ENCODE measurements at places on chromosomes 12 and 14. TPM values are rescaled to one million over a fixed set of nuclear protein-coding genes. Genes with fewer than 3 reads are reported as not detected.

Gene FGF6
- not detected for total RNA-seq

Gene PKP2
- 10.4 TPM for total RNA-seq

Gene AKAP3
- 2.4 TPM for total RNA-seq

- DNase-seq: peak; percentile 37
- H3K27ac ChIP-seq: no peak overlapping the region
- no peaks in the 10 kb centered on the region for H3K4me1 ChIP-seq
- no peaks in the 10 kb centered on the region for H3K36me3 ChIP-seq
- H3K4me3 ChIP-seq: no peak overlapping the region
These were observed 86.3 kb downstream of the VWF start for GRCh38 chr12:6038160-6038559.

DNA sequence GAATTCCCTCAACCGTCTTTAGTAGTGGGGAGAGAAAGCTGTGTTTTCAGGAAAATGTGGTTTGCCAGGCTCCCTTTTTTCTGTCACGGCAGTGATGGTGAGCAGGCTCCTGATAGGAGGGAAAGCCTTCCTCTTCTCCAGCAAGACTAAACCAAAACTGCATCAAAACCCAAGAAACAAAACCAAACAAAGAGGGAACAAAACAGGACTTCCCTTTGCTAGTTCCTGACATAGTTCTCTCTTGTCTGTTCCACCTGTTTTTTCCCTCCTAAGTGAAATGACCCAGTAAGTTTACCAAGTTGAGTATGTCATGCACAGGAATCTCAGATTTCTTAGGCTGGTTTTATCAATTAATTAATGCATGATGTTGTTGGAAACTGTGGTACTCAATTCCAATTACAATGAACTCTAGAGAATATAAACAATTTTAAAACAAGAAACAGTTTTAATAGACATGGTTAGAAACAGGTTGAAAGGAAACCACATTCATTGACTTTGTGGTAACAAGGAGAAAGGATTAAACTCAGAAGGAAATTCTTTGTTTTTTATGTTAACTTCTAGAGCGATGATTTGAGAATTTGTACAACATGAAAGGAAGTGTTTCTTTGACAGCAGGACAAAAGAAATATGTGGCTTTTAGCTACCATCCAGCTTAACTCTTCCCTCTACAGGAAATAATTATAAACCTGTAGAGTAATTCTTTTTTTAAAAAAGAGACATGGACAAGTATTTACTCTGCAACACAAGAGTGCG is 23.0 kb upstream of the CSRP2 start:
- no peak for DNase-seq
- H3K4me1 ChIP-seq: peaks cover 13% of the 10 kb centered on the region
- no peaks in the 10 kb centered on the region for H3K27me3 ChIP-seq
